ENCODE measurements at places on chromosomes 2 and 18. TPM values are rescaled to one million over a fixed set of nuclear protein-coding genes. Genes with fewer than 3 reads are reported as not detected.
A peak's percentile ranks its signal among the peaks of the same experiment; 100 is the strongest.

DNA sequence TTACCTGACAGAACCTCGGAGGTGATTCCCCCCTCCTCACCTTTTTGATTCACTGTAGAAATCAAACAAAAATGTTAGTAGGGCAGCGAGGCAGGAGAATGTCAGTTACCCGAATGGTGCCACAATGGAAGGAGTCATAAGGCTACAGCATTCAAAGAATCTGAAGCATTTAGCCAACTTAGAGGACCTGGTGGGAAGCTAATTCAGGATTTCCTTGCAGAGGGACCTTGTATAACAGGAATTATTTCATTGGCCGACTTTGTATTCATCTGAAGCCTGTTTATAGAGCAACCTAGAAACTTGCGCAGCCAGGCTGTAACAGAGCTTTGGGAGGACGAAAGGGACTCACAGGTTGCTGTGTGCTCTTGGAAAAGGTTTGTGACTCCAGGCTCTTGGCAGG, 129.1 kb upstream of the MMADHC start:
- no peak for DNase-seq

GRCh38 chr18:6741232-6741663, 11.7 kb downstream of the ARHGAP28 start:
- DNase-seq: no peak

- DNase-seq: no peak
Observed at GRCh38 chr2:20350041-20350712, 467 bp downstream of the PUM2 start.

DNA sequence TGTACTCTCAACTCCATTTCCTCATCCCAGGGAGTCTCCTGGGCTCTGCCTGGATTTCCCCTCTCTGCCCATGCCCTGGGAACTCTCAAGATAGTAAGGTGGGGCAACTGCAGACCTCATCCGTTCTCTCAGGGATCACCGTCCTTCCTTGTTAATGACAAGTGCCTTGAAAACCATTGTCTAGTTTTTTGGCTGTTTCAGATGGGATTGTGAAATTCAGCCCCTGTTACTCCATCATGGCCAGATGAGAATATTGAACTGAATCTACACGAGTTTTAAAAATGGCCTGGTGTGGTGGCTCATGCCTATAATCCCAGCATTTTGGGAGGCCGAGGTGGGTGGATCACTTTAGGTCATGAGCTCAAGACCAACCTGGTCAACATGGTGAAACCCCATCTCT, 665 bp upstream of the HRH4 start:
- DNase-seq: no peak

- DNase-seq: no peak
Observed at GRCh38 chr2:39772086-39772811, 6.8 kb downstream of the THUMPD2 start.

DNA sequence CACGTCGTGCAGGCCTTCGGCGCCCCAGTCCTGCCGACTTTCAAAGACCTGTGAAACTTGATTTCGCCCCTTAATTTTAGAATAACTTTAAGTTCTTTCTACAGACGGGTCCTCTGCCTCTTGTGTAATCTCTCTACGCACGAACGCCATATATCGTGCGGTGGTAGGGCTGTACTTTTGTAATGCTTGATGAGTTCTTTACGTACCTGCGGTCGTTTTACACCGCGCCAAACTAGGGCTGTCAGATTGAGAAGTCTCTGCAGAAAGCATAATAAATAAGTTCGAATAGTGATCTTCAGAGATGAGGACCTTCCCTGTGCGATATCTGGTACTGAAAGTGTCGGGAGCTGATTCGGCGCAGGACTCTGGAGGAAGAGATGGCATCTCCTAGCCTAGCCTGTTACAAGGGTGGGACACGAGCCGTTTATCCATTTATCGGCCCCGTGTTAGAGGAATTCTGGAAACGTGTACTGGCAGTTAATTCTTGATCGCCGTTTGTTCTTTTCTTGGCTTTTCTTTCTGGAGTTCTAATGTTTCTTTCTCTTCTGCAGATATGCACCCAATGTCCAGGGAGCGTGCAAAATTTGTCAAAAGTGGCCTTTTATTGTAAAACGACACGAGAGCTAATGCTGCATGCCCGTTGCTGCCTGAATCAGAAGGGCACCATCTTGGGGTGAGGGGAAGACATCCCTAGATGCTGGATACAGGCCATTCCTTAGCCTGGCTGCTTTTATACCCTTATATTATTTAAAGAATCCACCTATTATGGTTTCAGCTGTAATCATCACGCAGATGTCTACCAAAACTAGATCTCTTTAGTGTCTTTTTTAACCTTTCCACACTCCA, 781 bp upstream of the SLC5A6 start:
- no peak for DNase-seq

DNA sequence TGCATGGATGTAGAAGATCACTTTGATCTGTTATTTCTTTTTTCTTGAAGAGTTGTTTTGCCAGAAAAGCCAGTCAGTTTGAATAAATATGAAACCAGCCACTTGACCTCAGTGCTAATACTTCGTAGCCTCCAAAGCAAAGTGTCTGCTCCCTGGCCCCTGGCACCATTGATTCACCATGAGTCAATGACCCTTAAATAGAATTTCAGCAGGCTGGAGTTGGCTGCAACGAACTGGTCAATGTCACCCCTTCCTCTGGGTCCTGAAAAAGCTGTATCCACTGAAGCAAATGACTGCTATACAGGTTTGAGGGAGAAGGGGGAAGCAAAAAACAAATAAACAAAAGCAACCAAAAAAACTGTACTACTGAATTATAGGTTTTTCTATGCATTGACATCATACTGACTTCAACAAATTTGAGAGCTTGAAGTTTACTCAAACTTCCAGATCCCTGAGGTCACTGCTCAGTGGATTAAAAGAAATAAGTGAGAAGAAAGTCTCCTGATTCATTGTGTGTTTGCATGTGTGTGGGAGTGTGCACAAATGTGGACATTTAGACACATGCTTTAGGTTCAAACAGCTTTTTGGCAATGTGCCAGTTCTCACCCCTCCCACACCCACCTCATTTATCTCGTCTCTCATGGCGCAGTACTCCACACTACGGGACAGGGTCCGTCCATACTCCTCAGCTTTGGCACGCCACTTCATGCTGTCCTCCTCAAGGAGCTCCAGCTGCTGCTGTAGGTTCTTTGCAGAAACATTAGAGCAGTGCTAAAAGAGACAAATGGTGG, 58.1 kb upstream of the TTN start:
- DNase-seq: peak; percentile 27

DNA sequence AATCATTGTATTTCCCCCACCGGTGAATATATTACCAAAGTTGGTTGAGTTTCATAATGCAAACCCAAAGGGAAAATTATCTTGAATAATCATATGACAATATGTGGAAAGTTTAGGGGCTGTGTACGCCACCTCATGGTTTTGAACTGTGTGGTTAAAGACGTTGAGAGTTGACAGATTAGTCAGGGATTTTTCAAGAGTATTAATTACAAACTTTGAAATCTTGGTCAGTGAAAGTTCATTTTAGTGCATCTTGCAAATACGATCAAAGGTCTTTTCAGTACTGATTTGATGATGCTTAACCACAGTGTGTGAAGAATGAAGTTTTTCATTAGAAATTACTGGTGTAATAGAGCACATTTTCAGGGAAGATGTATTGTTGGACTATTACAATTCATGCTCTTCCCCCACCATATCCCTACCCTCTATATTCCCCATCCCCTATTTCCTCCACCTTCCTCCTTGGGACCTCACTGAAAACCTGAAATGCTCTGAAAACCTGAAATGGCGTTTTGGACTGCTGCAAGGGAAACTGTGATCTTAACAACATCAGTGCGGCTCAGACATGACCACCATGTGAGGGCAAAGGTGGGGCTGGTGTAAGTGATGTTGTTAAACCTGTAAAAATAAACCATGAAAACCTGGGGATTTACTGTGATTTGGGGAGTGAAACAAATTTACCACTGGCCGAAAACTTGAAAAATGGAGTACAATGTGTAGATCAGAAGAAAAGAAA, 4.5 kb upstream of the BCL2L11 start:
- no peak for DNase-seq

DNA sequence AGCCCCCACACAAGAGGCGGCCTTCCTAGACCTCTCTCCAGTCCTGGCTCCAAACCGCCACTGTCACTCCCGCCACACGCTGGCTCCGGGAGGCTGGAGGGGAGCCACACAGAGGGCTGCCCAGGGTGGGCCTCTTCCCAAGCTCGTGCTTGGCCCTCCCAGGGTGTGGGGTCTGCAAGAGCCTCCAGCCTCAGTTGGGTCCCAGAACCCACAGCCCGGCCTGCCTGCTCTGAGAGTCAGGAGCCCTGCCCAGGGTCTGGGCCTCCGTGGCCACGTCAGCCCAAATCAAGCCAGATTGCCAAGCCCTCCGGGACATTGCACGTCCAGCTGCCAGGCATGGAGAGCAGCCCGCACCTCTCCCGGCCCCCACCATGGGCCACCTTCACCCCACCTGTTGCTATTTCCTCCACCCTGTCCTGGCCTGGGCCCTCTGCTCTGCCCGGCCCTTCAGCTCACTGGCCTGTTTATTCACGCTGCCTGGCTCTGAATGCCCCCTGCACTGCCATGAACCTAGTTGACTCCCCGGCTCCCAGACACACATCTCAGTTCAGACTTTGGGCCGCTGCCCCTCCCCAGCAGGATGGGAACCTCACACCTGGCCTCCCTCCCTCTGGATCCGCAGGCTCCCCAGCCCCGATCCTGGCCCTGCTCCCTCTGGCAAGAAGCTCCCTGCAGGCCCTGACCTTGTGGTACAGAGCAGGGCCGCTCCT, 61.0 kb downstream of the BIN1 start:
- DNase-seq: no peak

DNA sequence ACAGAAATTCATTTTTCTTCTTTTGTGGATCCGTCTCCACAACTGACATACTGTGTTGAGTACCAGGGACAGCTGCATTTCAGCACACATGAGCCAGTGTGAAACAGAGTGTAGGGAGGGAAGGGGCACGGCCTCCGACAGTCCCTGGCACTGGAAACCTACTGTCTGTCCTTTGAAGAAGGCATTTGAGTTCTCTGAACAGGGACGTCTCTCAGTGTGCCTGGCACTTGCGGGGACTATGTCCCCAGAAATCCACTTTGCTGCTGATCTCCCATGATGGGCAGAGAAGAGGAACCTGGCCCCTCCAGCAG, 48.1 kb downstream of the PLB1 start:
- DNase-seq: no peak

- DNase-seq: no peak
Observed at GRCh38 chr2:224552771-224553170, 32.4 kb downstream of the CUL3 start.

- DNase-seq: no peak
Observed at GRCh38 chr2:166148500-166149400, 20.9 kb upstream of the SCN1A start.

ELOA2 gene
- total RNA-seq: not detected

GTF3C2 gene
- 37.8 TPM for total RNA-seq

Data from spinal cord (tissue), 10 donors.